ENCODE measurements at places on chromosomes 3 and 15.

GRCh38 chr3:48598323-48599076 is 3.4 kb upstream of the COL7A1 start:
- no peak for DNase-seq

DNA sequence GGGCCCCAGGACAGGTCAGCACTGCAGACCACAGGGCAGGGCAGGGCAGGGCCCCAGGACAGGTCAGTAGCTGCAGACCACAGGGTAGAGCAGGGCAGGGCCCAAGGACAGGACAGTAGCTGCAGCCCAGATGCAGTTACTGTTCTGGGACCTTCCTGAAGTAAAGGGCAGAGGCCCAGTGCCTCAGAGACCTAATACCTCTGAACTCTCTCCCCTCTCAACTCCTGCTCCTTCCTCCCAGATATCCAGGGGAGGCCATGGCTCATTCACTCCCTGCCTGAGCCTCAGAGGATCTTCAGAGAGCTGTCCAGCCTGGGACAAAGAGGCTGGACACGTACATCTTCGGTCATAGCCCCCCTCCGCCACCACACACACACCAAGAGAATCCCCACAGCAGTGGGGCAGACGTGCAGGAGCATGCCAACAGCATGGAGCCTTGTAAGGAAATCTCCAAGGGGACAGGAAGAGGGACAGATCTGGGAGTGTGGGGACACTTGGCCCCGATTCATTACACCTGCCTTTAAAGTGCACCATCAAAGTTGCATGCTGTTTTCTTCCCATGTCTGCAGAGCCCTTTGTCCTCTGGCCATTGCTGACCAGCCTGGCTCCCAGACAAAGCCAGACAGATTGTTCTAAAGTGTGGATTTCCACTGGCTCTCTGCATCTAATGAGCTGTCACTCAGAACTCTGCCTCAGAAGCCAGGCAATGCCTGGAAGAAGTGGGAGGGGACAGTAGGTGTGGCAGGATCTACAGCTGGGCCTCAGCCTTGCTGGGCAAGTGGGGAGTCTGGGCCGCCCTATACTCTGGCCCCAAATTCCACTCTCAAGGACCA is 24.2 kb upstream of the BUB1B start:
- DNase-seq = no peak

DNA sequence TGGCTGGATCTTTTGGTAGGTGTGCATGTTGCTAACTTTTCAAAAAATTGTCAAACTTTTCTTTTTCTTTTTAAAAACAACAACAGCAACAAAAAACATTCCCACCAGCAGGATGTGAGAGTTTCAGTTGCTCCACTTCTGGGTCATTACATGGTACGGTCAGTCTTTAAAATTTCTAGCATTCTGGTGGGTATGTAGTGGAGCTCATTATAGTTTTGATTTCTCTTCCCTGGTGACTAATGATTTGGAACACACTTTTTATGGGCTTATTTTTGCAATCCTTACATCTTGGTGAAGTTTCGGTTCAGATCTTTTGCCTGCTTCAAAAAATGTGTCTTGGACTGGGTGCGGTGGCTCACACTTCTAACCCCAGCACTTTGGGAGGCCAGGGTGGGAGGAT is 19.3 kb downstream of the ATP1B3 start:
- DNase-seq = no peak

- no peak for DNase-seq
Measured at GRCh38 chr3:155179437-155179827, 99.3 kb downstream of the MME start.

DNA sequence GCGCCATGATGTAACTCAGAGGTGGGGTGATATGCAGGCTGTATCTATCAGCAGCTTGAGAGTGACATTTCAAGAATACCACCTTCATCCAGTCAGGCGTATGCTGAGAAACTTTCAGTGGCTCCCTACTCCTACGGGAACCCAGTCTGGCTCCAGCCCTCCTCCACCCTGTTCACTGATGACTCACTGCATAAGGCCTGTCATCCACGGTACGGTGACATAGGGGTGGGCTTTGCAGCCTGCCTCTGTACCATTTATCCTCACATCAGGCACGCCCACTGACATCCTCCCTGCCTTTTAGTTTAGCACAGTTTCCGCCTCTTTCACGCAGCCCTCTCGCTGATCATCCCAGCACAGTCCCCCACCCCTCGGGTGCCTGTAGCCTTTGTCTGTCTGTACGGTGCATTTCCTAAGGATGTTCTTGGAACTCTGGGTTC is 11.7 kb downstream of the PXYLP1 start:
- DNase-seq = peak; percentile 77

- no peak for DNase-seq
Measured at GRCh38 chr3:10229576-10229975, 18.7 kb upstream of the TATDN2 start.
